ENCODE measurements at places on chromosomes 1 and 21.

- no peak for DNase-seq
Measured at GRCh38 chr1:214720561-214720960, 117.6 kb downstream of the CENPF start.

GRCh38 chr1:179788259-179788658 is 45.2 kb downstream of the FAM163A start:
- DNase-seq: no peak

DNA sequence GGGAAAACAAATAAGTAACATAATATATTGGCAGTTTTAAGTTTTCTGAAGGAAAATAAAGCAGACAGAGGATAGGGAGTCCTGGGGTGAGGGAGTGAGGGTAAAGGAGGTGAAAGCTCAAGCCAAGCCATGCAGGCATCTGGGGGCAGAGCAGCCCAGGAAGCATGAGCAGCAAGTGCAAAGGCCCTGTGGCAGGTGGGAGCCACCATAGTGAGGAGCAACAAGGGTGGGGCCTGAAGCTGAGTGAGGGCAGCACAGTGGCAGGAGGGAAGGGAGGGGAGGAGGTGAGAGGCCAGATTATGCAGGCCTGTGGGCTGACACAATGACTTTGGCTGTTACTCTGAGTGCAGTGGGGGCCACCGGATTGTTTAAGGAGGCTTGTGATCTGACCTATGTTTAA is 138.8 kb upstream of the TNR start:
- no peak for DNase-seq

DNA sequence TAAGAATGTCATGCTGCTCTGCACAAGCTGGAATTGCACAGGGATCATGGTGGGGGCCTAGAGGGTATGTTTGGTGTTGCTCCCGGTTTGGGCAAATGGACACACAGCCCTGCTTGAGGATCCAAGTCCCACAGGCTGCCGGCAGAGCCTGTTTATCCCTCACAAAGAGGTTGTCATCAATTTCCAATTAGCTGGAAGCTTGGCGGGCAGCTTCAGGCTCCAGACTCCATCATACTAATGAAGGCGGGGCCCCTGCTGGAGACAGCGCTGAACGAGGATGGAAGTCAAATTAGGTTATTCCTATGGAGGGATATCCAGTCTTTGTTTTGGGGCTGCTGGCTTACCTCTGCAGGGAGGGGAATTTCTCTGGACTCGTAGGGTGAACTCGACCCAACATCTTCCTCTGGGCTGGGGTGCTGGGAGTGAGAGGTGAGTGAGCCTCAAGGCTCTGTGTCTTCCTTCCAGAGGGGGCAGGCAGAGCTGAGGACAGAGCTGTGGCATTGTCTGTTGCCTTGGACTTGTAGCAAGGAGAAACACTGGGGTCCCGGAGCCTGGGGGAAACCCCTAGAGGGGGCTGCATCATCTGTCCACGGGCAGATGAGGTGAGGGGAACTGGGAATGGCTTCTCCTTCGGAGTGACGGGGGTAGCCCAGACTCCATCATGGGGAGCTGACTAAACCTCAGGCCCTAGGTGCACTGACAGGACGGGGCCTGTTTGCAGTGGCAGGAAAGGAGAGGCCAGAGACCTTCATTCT is 24.9 kb upstream of the PARP1 start:
- no peak for DNase-seq

DNA sequence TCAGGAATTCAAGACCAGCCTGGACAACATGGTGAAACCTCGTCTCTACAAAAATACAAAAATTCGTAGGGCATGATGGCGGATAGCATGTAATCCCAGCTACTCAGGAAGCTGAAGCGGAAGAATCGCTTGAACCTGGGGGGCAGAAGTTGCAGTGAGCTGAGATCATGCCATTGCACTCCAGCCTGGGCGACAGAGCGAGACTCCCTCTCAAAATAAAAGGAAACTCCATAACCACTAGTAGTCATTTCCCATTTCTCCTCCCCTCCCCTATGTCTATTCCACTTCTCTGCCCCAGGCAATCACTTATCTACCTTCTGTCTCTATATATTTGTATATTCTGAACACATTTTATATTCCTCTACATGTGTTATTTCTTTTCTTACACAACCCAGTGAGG is 4.0 kb upstream of the CEP350 start:
- DNase-seq: no peak

DNA sequence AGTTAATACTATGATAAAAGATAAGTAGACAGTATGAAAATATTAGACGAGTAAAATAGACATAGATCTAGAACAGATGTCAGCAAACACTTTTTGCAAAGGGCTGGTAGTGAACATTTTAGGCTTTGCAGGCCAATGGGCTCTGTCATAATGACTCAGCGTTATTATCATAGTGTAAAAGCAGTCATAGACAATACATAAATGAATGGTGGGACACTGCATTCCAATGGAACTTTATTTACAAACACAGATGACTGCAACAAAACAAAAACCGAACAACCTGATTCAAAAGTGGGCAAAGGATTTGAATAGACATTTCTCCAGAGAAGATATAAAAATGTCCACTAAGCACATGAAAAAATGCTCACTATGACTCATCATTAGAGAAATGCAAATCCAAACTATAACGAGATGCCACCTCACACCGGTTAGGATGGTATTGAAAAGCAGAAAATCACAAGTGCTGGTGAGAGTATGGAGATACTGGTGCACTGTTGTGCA is 7.3 kb downstream of the GSTM5 start:
- DNase-seq: no peak

DNA sequence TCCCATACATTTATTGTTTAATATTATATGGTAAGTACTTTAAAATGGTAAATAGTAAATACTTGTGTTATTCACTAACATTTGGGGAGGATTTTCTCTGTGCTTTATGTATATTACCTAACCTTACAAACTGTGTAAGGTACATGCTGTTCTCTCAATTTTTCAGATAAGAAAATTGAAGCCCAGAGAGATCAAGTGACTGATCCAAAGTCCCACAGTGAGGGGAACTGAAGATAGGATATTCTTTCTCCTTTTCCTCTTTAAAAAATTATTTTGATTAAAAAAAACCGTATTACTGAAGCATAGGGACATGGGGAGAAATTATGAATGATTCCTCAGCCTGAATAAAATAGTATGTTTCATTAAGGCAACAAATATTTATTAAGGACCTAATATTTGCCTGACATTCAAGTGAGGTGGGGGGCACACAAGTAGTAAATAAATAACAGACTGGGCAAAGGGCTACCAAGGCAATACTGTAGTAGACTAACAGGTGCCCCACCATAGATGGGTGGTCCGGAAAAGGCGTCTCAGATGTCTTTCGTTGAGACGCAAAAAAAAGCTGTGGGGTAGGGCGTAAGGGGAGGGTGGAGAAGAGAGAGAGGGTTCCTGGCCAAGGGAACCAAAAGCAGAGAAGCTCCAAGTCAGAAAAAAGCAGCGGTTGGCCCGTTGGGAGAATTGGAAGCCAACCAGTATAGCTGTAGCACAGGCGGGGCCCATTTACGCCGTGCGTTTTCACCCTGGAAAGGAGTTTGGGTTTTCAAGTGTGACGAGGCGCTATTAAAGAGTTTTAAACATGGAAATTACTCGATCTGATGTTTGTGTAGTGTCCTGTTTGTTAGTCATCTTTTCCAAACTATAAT is 944 bp upstream of the AGO3 start:
- DNase-seq: peak; percentile 20

- DNase-seq: no peak
Measured at GRCh38 chr1:67717876-67718275, 32.9 kb downstream of the GADD45A start.

- no peak for DNase-seq
Measured at GRCh38 chr1:103761896-103762295, 12.2 kb downstream of the AMY1C start.

- DNase-seq: no peak
Measured at GRCh38 chr1:20834780-20835179, 47.7 kb upstream of the HP1BP3 start.

DNA sequence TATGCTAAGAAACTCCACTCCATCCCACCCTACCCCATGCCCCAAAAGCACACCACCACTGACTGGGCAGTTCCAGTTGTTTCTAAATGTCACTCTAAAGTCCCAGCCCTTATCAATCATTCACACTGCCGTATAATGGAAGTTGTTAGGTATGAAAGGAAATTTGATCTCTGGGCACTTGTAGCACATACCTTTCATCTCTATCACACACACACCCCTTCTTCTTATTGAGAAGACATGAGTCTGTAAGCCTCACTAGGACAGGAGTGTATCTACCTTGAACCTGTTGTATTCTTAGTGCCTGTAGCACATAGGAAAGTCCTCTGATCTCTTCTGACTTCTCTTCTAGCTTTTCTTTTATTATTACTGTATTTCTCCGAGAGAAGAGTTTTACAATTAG is 22.3 kb upstream of the DHX9 start:
- no peak for DNase-seq

GRCh38 chr1:219174460-219175211 is 958 bp downstream of the LYPLAL1 start:
- DNase-seq: peak; percentile 2

DNA sequence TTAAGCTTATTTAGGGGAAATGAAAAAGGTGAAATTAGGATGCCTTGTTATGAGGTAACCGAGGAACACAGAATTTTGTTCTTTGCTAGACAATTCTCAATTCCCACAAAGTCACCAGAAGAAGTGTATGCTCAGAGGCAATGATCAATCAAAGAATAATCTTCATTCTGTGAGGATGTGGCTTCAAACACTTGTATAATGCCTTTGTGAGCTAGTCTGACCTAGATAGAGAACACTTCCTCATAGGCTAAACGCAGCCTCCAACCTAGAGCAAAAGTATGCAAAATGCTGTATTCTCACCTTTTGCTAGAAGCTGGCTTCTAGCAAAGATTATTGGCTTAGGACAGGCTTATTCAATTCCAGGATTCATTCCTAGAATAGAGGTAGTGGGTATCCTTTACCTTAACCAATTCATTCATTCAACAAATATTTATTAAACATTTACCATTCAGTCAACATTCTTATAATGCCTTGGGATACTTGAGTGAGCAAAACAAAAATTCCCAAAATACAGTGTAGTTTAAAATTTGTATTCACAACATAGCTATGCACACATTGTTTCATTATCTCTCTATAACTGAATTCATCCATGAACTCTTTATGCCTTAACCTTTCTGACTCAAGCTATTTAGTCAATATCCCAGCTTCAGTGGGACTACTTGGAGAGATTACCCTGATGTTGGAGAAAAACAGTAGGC is 530.2 kb downstream of the PTPRC start:
- no peak for DNase-seq

DNA sequence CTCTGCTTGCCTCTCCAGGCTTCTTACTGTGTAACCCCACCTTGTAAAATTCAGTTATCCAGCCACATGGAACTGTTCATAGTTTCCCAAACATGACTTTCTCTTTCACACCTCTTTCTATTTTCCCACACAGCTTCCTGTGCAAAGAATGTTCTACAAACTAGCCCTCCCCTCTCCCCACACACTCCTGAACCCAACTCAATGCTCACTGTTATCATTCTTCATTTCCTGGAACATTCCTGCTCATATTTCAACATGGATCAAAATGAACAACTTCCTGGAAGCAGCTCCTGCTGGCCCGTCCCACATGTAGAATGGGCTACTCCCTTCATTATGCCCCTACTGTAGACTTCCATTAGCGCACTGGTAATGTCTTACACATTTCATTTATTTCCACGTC is 7.5 kb upstream of the HSD11B1 start:
- no peak for DNase-seq

DNA sequence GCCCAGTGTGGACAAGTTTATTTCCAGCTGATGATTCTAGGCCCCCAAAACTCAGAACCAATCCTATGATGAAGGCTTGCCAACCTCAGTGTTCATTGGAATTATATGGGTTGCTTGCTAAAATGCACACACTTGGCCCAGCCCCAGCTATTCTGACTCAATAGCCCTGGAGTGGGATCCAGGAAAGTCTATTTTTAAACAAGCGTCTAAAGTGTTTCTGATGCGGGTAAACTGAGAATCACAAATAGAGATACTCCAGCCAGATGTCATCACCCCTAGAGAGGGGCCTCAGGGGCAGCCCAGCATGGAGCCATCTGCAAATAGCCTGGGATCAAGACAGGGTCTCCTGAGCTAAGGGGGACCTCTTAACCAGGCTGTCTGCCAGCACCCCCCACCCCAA is 46.0 kb downstream of the PKP1 start:
- DNase-seq: no peak

DNA sequence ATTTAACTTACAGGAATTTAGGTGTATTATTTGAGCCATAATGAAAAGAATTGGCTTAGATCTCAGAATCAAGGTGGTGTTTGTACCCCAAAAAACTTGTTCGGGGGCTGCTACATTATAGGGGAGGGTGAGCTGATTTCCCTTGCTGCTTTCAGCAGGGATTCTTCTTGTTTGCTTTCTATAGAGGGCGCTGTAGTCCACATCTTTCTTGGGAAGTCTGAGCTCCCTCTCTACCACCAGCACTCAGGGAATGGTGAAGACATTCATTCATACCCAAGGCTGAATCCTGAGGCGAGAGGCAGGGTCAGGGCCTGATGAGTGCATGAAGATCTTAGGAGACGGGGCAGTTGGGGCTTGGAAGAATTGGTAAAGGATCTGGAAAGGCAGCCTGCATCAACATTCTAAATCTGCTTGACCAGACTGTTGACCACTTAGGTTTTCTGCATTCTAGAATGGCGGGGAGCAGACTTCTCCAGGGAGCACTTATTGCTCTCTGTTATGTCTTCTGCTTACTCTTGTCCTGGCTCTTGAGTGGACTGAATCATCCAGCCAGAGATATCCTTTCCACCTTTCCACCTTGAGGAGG is 18.9 kb downstream of the SPATA46 start:
- DNase-seq: no peak

- no peak for DNase-seq
Measured at GRCh38 chr21:41951876-41952567, 1.8 kb downstream of the C2CD2 start.

- DNase-seq: no peak
Measured at GRCh38 chr1:200969726-200970561, 53.6 kb downstream of the KIF21B start.

DNA sequence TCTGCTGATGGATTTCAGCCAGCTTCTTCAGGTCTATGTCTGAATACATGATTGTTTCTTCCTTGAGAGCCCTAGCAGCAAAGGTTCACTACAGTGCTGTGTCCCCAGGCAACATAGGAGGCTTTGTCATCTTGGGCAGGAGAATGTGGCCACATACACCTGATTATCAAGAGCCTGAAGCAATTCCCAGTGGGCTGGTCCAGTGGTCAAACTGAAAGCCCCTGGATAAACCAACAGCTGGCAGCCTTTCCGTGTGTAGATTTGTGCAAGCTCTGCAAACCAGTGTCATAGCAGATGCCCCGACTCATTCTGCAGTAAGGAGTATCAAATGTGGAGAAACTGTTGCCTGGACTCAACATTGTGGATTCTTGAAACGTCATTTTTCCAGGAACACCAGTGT is 2.3 kb upstream of the GIPC2 start:
- DNase-seq: no peak

GRCh38 chr1:37930246-37931101 is 16.4 kb downstream of the INPP5B start:
- DNase-seq: peak; percentile 34

- no peak for DNase-seq
Measured at GRCh38 chr1:17161137-17161740, 42.0 kb upstream of the PADI2 start.

DNA sequence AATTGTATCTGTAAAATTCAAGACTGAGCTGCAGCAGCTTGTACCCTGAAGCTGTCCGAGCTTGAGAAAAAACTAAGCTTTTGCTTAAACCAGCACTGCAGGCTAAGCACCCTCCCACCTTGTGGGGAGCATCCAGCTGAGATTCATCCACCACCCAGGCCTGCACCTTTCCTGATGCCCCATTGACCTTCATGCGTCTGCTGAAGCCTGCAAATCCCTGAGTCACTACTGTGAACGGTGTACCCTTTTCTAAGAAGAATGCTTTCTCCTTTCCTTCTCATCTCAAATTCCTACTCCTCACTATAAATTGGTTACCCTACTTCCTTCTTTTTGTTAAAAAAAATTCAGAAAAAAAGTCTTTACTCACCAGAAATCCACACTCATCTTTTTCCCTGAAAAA is 90.9 kb upstream of the RGS18 start:
- DNase-seq: no peak
